8988T (cell line): ENCODE measurements at places on chromosomes 5 and 9.

- no peak for DNase-seq
Measured at GRCh38 chr9:87836951-87837705, 45.5 kb upstream of the SPATA31E1 start.

- DNase-seq: no peak
Measured at GRCh38 chr5:14581891-14582796, 552 bp downstream of the OTULINL start.

- no peak for DNase-seq
Measured at GRCh38 chr5:39040875-39041274, 33.3 kb downstream of the RICTOR start.

- peak; percentile 41 for DNase-seq
Measured at GRCh38 chr5:34655354-34655991, 655 bp upstream of the RAI14 start.

DNA sequence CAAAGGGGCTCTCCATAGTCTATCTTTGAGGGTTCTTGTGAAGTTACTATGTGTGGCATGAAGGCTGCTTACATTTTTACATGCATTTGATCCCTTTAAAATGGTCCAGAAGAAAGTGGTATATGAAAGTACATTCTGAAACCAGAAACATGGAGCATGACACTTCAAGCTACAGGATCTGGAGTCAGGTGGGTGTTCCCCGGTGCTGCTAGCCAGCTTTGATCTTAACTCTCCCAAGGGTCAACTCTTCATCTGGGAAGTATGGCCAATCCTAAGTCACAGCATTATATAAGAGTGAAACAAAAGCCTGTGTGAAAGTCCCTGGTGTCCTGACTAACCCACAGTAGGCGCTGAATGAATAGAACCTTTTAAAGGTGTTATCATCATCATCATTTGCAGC, 91.0 kb upstream of the TAS2R1 start:
- DNase-seq: no peak

DNA sequence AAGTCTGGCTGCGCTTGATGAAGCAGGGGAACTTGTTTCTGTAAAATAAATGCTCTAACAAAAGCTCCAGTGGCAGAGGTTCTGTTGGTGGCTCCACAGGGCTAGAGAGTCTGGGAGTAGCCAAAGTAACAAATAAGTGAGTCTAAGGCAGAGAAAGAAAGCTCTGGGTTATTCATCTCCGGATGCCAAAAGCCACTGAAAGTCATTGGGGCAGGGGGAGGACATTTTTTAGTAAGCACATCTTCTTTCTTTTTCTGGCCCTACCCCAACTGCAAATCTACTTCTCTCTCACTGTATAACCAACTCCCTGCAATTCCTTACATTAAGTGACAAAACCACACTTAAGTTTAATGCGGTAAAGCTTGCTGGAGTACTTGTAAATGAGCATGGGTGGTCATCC, 141.6 kb downstream of the INSYN2B start:
- DNase-seq: no peak

DNA sequence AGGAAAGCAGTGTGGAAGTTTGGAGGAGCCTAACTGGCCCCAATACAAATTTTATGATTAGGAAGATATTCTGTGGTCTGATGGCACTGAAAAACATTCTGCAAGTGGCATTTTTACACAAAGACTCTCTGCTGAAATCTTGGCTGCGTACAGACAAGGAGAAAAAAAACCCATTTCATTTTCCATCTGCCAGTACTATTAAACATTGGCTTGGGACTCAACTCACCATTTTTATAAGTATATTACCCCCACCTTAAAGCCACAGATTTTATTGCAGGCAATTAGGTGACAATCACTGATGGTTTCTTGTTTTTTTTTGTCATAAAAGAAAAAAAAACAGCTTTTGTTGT, 206.9 kb downstream of the PTTG1 start:
- DNase-seq: no peak

DNA sequence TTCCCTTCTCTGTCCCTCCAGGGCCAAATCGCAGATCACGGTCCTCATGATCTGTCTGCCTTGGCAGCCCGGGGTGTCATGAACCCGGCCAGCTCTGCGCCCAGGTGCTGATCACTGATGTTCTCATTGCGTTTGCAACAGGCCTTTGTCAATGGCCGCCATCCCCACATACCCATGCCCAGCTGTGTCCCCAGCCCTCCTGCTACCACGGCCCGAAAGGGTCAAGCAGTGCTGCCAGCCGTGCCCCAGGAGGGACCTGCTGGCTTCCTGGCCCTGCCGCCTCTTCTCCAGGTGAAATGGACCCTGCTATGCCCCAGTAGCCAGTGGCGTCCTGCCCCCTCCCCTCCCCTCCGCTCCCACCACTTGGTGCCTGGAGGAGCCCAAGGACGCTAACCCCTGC, 12.8 kb upstream of the VAV2 start:
- no peak for DNase-seq

- no peak for DNase-seq
Measured at GRCh38 chr5:8831251-8831650, 714.6 kb downstream of the SEMA5A start.

- no peak for DNase-seq
Measured at GRCh38 chr5:89204756-89205155, 321.8 kb upstream of the MEF2C start.

DNA sequence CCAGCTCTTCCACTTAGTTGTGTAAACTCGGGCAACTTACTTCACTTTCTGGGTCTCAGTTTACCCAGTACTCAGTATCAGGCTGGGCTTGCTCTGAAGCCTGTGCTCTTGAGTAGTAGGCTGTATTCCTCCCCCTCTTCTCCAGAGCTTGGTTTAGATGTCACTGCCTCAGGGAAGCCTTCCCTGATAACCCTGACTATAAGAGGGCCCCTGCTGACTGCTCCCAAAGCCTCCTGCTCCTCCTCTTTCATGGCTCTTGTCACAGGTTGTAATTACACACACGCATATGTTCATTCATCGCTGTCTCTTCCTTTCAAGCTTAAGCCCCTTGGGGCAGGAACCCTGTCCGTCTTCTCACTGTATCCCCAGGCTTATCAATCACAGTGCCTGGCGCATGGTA, 140.2 kb downstream of the RGS3 start:
- no peak for DNase-seq

GRCh38 chr5:145699846-145700245, 135.3 kb downstream of the PRELID2 start:
- no peak for DNase-seq

- peak; percentile 20 for DNase-seq
Measured at GRCh38 chr5:62306896-62307689, 1.1 kb downstream of the KIF2A start.
